Endothelial cell (in vitro differentiated cells): ENCODE measurements at places on chromosomes 3 and 15.

DNA sequence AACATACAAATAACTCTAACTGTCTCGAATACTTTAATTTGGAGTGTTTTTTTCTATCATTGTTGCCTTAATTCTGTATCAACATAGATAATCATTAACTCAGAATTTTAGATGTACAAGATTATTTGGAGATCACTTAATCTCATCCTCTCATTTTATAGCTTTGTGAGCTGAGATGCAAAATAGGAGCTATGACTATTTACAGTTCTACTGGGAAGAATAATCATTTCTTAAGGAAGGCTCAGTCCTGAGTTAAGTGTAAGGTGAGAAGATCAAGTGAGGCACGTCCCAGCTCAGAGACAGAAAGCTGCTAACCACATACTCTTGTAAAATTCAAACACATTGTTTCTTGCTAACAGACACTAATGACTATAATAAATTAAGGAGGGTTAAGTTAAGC, 66.2 kb downstream of the CCDC54 start:
- DNase-seq: no peak

GRCh38 chr3:32153414-32154204, 47.2 kb downstream of the GPD1L start:
- DNase-seq: no peak

DNA sequence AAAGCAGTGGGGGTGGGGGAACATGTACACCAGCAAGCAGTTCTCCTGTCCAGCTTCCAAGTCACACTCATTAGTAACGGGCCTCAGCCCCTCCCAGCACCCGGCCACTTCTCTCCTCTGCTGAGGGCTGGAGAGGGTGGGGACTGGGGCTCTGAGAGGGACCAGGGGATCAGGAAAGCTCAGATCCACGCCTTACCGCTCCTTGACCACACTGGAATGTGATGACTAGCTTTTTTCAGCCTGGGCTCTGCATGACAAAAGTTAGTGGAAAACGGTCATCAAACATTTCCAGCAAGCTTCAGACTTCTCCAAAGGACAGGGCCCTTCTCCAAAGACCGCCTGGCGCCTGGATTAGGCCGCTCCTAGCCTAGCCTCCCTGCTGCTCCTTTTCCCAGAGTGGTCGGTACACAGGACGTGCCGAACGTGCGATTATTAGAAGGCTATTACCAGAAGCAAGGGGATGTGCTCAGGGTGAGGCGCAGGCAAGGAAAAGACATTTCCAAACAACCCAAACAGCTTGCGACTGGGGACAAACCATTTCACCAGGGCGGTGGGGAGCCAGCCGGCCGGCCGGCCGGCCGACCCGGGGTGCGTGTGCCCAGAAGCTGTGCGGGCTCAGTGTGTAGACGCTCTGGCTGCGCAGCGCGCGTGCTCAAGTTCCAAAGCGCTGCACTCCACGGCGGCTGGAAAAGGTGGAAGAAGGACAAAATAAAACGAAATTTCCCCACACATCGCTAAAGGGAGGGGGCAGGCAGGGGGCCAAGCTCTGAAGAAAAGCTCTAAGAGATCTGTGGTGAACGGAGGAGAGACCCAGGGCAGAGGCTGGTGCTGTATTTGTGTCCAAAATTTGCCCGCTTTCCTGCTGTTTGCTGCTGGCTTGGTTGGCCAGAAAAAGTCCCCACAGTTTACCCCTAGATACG, 51.0 kb upstream of the SSR3 start:
- DNase-seq: peak; percentile 14

- peak; percentile 40 for DNase-seq
Observed at GRCh38 chr15:66838671-66839239, 136.7 kb downstream of the SMAD6 start.

GRCh38 chr15:98823012-98823458, 174.7 kb downstream of the IGF1R start:
- no peak for DNase-seq

DNA sequence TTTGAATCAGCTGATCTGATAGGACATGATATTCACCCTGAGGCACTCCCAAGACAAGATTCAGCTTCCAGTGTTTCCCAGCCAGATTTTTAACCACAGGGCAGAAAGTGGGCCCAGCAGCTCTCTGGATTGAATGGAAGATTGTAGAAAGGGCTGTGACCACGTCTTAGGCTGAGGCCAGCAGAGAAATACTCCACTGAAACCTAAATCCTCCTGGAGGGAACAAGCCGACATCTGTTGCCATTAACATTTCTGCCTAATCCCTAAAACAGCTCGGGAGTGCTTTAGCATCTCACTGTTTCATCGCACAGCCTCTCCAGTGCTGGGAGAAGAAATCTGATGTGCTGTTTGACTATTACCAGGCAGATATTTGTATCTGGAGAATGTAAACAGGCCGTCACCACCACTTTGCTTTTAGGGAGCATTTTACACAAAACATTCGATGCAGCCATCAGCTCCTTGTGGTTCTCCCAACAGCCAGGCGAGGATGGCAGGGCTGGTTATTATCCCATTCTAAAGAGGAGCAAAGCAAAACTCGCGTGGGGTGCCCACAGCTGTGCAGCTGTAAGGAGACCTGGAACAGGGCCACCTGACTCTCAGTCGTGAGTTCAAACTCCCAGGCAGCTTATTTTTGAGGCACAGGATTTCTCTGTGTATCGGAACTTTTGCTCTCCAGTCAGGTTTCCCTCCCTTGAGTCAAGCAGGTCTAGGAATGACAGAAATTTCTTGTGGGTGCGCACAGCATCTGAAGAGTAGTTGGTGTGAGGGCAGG, 117.4 kb downstream of the LIPC start:
- no peak for DNase-seq

DNA sequence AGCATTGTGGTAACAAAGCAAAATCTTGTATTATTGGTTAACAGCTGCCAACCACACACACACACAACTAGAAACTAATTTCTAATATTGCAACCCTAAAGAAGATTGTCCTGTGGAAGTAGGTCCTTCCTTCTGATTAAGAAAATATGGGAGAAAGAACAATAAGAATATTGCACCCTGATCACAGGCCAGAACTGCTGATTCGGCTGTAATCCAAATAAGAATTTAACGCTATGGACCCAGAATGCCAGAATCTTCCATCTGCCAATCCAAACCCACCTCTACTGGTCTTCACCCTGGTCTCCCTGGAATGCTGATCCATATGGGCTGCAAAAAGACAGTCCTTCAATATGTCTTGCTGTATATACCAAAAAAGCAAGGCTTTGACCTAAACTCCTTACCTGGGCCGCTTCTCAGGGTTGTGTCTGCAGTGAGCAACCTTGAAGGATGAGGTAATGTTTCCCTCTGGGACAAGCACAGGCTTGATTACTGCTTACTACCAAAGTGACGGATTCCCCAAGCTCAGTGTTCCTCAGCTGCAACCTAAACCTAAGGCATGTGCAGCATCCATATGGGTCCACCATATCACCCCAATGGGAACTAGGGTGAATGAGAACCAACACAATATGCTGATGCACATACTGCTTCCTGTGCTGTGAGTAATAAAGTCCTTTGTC, 8.0 kb downstream of the CCDC14 start:
- DNase-seq: no peak

GRCh38 chr15:45371546-45371945, 6.8 kb downstream of the GATM start:
- no peak for DNase-seq

DNA sequence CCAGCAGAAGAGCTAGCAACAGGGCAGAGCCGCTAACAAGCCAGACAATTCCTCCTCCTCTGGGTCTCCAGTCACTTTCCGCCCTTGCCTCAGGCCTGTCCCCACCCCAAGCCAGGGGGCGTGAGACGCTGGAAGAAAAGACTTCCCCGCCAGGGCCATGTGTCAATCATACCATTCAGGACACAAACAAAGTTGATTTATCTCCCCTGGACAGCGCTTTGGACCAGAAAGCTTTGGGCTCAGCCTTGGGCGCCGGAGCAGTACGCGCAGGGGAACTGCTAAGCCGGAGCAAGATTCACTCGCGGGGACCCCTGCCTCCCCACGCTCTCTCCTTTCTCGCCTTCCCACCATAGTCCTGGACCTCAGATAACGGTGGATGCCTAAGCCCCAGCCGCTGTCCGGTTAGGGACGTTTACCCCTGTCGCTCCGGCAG, 479 bp downstream of the LRRC2 start:
- DNase-seq: peak; percentile 42

DNA sequence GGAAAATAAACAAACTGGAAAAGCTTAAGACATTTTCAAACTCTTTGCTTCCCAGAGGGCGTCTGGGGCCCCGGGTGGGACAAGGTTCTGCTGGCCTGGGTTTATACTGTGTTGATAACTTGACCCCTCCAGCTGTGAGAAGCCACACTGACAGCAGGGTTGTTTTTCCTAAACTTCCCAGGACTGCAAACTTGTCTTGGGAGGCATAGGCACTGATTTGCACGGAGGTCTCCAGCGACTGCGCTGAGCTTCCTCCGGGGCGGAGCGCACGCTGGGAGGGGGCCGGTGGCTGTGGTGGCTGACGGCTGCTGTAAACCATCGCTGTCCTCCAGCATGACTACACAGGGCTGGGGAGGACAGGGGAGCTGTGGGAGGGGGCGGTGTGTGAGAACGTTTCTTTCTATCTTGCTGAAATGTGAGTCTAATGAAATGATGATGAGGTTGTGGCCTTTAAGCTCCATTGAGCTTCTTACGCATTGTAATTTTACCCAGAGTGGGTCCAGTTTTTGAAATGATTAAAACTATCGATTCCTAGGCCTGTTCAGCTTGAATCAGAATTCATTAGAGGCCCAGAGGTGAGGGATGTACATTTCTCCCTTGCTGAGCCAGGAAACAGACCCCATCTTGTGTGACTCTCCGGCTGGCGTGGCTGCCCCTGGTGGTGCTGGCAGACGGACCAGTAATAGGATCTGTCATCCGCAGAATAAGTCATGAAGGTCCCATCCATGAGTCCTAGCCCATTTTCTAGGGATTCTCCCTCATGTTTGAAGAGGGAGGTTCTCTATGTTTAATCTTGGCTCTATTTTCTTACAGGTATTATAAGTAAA, 40.5 kb upstream of the VPS8 start:
- no peak for DNase-seq

DNA sequence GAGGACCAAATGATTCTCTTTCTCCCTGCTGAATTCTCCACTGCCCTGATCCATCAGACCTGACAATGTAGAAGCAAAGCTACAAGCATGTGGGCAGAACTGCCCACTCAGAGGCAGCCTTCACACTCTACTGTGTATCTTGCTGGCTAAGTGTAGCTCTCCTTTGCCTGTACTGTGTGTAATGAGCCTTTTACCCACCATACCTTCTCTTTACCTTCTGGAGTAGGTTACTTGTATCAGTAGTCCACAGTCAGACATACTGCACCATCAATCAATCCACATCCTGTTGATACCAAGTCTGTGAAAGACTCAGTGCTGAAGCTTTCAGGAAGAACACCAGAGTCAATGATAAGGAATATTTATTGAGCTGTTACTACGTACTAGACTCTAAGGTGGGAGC, 440.7 kb upstream of the ARHGEF26 start:
- no peak for DNase-seq

GRCh38 chr3:129606636-129607390, at the start of gene PLXND1:
PLXND1 (minus strand) TSS chr3:129606676; CDS start chr3:129606639, 37 bp downstream.
- peak; percentile 89 for DNase-seq

DNA sequence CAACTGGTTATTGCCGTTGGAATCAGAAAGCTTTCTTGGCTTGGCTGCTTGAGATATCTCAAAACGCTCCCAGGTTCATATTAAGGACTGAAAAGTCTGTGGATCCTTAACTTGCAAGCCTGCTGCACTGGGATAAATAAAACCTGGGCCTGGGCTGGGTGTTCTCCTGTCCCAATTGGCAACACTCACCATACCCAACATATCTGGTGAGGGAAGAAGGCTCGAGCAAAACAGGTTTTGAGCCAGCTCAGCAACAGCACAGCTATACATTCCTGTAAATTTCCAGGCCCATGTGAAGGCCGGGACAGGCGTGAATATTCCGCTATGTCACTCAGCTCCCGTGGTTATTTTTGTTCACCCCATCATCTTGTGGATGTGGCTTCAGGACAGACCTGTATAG, 169.0 kb upstream of the BCL6 start:
- DNase-seq: no peak
